ENCODE measurements at places on chromosomes 2 and 18.

GRCh38 chr2:55403256-55403998 lies 16.2 kb downstream of the CCDC88A start:
- no peak for DNase-seq

DNA sequence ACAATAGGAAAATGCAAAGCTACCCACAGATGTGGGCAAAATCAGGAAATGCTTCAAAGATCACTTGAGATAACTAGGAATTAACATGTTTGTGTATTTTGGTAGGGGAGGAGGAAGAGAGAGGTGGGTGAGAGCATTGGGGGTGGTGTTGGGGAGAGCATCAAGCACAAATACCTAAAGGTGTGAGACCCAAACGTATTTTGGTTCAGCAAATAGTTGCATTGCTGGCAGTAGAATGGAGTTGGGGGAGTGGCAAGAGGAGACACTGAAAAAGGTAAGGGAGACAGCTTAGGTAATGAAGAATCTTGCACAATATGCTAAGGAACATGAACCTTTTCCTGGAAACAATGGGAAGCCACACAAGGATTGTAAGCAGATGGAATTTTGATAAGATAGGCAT lies 1.5 kb upstream of the PELI1 start:
- no peak for DNase-seq

GRCh38 chr2:27085062-27085672 lies 1.4 kb upstream of the KHK start:
- DNase-seq, result no peak

GRCh38 chr2:112691881-112692281 lies 28.9 kb upstream of the NT5DC4 start:
- DNase-seq, result no peak

GRCh38 chr2:143128681-143129580 lies at the start of gene ARHGAP15:
TSS of gene ARHGAP15 (plus strand) at chr2:143129419.
- DNase-seq, result no peak

- no peak for DNase-seq
Observed at GRCh38 chr2:62511636-62512035, 5.6 kb upstream of the TMEM17 start.

DNA sequence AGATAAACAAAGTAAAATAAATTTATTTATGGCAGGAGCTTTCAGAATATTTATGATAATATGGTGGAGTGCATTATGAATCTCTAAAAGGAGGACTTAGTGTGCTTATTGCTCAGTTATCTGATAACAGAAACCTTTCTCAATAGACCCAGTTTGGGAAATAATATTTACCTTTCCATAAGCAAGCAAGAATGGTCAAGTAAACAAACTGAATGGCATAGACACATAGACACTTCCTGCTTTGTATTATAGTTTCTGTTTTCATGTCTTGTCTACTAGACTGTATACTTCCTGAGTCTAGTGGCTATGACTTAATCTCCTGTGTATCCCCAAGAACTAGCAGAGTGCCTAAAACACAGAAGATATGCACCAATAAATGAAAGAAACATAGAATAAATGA lies 87.8 kb downstream of the UPP2 start:
- DNase-seq, result no peak

GRCh38 chr18:26471027-26471426 lies 77.3 kb downstream of the KCTD1 start:
- DNase-seq, result no peak

DNA sequence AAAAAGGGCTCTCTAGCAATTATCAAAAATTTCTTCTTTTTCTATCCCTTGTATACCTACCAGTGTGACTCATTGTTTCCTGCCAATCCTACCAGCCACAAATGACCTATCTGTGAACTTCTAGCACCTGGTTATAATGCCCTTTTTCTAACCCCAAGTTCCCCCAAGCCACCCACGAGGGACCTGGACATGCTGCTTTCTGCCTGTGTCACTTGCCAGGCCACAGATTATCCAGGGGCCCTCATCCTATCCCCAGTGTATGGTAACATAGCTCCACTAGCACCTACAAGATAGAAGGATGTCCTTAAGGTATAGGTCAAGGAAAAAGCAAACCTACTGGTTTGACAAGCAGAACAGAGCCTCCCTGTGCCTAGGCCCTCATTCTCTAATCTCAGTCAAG lies 26.8 kb downstream of the AAK1 start:
- DNase-seq, result no peak

GRCh38 chr18:28176948-28177827 lies at the start of gene CDH2:
TSS of gene CDH2 (minus strand) at chr18:28177130. CDS start at chr18:28177022, 108 bp downstream.
- peak; percentile 83 for DNase-seq

- DNase-seq, result no peak
Observed at GRCh38 chr18:57023275-57023882, 123.5 kb upstream of the BOD1L2 start.

DNA sequence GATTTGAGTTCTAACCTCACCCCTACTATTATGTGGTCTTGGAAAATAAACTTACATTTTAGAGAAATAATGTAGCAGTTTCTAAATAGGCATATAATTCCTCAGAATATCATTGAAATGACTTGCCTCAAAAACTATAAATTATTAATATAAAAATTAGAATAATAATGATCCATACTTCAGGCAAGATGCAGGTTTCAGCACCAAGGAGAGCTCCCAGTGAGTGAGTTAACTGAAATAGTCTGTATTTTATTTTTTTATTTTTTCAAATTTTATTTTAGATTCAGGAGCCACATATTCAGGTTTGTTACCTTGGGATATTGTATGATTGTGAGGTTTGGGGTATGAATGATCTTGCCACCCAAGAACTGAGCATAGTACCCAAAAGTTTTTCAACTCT lies 472.2 kb upstream of the DCC start:
- no peak for DNase-seq

GRCh38 chr2:72813841-72814240 lies 12.0 kb downstream of the EXOC6B start:
- DNase-seq, result no peak

DNA sequence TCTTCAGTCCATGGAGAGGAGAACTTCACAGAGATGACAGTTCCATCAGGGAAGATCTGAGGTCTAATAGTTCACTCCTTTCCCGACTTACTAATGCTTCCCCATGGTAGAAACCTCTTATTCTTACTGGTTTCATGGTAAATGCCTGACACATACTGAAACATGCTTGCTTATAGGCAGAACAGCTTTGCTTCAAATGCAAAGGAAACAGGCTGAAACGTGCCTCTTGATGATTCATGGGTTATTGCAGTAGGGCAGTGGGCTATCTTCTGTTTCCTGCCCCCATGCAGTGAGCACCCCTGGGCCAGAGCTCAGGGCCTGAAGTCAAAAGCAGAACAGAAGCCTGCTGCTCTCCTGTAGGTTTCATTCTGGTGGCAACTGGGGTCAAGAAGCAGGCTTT lies 223.5 kb downstream of the RDH14 start:
- DNase-seq, result no peak

- DNase-seq, result no peak
Observed at GRCh38 chr2:22826703-22827102, 558.3 kb upstream of the KLHL29 start.

DNA sequence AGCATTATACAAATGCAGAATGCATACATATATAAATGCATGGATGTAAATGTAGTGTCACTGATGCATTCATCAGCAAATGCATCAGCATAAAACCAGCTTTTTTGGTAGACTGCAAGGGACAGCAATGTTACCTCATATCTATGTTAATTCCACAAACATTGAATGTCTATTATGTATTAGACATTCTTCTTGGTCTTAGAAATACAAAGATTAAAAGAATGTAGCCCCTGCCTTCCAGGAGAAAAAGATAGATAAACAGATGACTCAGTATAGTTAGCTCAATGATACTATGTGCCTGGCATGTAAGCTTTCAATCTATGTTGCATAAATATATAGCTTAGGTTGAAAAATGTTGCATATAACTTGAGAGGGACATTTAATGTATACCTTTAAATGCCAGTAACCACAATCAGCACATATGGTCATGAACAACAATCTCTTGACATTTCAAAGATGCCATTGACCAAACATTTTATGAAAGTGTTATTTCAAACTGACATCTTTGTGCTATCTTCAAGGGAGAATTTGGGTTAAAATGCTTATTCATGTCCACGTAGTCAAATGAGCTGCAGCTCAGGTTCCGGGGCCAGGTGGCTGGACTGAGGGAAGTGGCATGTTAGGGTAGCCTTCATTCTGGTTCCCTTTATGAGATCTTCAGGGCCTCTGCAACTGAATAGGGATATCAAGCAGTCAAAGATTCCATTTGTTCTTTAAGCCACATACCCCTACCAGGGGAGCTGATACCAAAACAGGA lies 45.2 kb upstream of the GCG start:
- DNase-seq, result no peak

GRCh38 chr18:64099244-64099643 lies 49.6 kb downstream of the LINC00305 start:
- no peak for DNase-seq

DNA sequence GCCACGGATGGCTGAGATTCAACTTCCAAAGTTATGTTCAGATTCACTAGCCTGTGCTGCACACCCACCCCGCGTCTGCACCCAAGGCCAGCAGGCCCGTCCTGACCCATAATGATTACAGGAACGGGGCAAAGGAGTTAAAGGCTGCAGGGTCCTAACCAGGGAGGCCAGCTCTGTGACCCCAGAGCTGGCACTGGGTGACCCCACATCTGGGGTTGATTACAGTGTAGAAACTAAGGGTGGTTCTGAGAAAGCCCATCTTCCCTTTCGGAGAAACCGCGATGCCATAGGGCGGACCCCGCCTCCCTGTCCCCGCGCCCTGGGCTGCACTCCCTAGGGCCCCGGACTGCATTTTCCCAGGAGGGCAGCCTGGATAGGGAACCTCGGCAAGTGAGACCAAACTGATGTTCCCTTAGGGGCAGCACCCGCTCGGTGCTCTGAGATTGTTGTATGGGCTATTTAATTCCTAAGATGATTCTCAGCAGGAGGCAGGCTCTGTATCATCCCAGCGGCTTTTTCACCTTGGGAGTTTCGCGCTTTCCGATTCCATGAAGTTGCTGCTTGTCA lies 2.2 kb upstream of the GPR148 start:
- no peak for DNase-seq

- DNase-seq, result peak; percentile 88
Observed at GRCh38 chr2:104853534-104854497, at the start of gene POU3F3. TSS of gene POU3F3 (plus strand) at chr2:104854115. CDS start at chr2:104855511, 1,396 bp downstream.

- DNase-seq, result no peak
Observed at GRCh38 chr18:43393174-43393573, 115.9 kb upstream of the SYT4 start.

DNA sequence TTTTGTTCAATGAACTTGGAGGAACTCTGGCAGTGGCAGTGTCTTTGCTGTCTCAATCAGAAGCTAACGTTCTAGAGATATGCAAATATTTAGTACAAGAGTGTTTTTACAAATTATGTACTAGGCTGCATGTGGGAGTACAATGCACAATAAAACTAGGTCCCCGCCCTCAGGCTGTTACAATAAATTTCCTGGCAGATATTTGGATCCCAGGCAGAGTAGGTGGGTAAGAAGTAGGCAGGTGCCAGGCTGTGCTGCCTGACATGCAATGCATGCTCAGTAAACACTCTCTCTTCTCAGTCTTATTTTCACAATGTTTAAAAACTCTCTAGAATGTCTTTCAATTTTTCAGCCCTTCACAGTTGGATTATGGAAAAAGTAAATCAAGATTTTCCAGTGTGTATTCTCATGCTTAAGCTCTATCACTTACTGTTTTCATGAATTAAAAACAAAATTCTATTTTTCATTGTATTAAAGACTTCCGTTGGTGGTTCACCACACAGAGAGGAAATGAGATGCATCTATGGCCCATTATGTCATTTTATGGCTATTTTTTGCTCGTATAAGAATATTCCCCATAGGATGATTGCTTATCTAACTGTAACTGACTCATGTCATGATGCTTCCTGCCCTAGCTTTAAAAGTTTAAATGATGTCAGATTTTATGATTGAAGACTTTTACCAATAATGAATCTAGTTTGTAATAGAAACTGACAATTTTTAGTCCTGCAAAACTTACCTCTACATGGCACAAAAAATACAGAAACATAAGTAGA lies 346.1 kb downstream of the RND3 start:
- DNase-seq, result no peak

- DNase-seq, result no peak
Observed at GRCh38 chr2:120349440-120349921, 3.5 kb downstream of the INHBB start.

DNA sequence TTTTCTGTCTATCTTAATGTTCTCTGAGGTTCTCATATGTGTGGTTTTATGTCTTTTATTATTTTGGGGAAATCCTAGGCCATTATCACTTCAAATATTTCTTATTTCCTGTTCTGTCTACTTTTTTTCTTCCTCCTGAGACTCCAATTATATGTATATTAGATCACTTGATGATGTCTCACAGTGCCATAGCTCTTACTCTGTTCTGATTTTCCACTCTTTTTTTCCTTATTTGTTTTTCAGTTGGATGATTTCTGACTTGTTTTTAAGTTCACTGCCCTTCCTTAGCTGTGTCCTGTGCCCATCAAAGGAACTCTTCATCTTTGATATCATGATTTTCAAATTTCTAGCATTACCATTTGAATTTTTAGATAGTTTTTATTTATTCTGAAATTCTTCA lies 24.1 kb downstream of the FAM228B start:
- DNase-seq, result no peak

DNA sequence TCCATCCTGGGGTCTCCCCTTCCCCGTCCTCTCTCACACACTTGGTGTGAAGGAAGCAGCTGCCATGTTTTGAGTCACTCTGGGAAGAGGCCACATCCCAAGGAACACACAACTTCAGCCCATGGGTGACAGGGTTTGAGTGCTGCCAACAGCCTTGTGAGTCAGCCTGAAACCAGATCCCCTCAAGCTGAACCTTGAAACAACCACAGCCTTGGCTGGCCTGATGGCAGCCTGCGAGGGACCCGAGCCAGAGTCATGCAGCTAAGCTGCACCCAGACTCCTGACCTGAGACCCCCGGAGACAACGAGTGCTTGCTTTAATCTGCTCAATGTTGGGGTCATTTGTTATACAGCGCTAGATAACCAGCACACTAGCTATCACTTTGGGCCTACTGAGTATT lies 19.3 kb upstream of the MC2R start:
- no peak for DNase-seq

DNA sequence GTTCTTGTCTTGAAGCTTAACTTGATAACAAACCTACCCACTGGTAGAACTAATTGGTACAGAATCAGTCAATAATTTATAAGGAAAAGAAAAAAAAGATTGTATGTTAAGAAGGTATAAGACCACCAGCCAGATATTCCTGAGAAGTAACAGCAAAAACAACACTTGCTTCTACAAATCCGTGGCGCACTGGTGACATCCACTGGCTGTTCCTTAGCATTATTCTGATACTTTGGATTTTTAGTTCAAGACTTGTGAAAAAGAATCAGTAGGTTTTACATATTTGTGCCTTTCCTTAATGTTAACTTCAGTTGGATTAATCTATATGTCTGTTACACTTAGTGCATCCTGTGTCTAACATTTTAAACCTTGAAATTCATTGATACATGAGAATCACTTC lies 141.8 kb downstream of the GRB14 start:
- no peak for DNase-seq

DNA sequence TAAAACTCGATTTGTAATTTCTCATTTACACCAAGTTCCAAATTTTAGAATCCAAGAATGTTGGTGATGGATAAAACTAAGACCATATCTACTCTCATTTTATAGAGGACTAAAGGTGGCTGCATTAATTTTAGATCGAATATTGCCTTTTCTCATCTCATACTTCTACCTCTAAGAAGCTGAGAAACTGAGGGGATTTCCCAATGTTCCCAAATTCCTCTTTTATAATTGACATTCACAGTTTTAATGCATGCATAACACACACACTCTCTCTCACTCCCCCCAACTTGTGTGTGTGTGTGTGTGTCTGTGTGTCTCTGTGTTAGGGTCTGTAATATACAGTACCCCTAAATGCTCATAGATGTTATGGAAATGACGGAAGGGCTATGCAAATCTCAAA lies 328.8 kb upstream of the SLC14A2 start:
- DNase-seq, result no peak

- DNase-seq, result no peak
Observed at GRCh38 chr2:158665536-158666302, 129.4 kb upstream of the DAPL1 start.

All from NCI-H1930 (cell line).